ENCODE measurements at places on chromosomes 11 and 22.

DNA sequence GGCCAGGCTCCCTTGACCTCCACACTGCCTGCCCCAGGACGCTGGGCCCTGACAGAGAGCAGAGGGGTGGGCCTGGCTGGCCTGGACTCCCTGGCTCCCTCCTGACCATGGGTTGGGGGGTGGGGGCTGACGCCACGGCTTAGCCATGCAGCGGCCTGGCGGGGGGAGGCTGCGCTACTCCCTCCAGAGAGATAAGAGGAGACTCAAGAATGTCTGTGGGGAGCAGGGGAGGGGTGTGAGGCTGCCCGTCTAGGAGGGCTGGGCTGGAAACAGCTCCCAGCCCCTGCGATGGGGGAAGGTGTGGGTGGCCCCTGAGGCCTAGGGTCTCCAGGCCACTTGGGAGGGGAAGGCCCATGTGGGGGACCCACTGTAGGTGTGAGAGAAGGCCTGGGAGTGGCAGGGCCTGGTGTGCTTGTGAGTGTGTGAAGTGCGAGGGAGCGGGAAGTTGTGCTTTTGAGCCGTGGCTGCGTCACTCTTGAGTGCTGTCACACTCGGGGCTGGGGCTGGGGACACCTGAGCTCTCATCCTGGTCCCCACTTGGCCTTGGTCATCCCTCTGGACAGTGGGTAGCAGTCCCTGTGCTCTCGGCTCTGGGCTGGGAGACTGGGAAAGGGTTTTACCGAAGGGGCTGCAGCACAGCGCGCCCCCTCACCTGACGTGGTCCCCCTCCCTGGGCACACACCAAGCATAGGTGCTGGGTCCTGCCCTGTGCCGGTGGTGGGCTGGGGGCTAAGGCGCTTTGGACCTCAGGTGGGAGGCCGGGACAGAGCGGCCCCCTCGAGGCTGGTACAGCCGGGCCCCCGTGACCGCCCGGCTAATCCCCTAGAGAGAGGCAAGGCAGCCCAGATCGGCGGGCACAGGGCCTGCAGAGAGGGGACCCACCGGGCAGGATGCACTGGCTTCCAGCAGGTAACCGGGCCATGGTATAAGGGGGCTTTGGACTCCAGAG, 2.4 kb downstream of the MYRF start:
- H3K36me3 ChIP-seq: no peaks in the 10 kb centered on the region
- DNase-seq: no peak
- no peaks in the 10 kb centered on the region for H3K27me3 ChIP-seq
- no peak overlapping the region for H3K4me3 ChIP-seq
- H3K4me1 ChIP-seq: peaks cover 20% of the 10 kb centered on the region
- H3K27ac ChIP-seq: no peak overlapping the region

DNA sequence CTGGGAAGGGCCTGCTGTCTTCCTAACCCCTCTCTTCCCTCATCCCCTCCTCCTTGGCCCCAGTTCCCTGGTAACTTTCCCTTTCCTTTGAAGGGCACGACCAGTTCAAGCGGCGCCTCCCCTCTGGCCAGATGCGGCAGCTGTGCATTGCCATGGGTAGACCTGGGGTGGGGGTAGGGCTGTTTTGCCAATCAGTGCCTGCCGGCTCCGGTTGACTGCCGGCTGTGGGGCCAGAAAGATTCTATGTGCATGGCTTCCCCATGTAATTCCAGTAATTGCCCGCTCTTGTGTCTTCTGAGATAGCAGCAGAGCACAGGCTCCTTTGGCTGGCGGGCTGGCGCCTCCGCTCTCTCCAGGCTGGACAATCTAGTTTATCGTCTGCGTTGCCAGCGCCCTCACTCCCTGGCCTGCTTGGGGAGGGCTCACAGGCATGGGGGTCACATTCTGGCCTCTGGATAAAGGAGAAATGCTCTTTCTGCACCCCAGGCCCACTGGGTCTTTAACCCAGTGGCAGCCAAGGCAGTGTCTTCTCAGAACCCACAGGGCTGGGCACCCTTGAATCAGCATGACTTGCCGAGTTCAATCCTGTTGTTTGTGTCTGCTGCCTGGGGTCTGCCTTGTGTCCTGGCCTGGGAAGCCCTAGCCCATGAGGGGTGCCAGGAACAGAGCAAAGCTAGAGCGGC, 9.4 kb downstream of the SIDT2 start:
- no peak overlapping the region for H3K4me3 ChIP-seq
- peaks cover 25% of the 10 kb centered on the region for H3K4me1 ChIP-seq

GRCh38 chr11:15864026-15864805, 492.1 kb downstream of the SOX6 start:
- H3K4me1 ChIP-seq: no peaks in the 10 kb centered on the region
- H3K27ac ChIP-seq: no peak overlapping the region
- H3K36me3 ChIP-seq: no peaks in the 10 kb centered on the region
- DNase-seq: no peak

- H3K27ac ChIP-seq: no peak overlapping the region
- no peak overlapping the region for H3K4me3 ChIP-seq
- no peaks in the 10 kb centered on the region for H3K36me3 ChIP-seq
- no peak for DNase-seq
- H3K4me1 ChIP-seq: no peaks in the 10 kb centered on the region
Observed at GRCh38 chr11:134941326-134941725, 529.3 kb upstream of the B3GAT1 start.

DNA sequence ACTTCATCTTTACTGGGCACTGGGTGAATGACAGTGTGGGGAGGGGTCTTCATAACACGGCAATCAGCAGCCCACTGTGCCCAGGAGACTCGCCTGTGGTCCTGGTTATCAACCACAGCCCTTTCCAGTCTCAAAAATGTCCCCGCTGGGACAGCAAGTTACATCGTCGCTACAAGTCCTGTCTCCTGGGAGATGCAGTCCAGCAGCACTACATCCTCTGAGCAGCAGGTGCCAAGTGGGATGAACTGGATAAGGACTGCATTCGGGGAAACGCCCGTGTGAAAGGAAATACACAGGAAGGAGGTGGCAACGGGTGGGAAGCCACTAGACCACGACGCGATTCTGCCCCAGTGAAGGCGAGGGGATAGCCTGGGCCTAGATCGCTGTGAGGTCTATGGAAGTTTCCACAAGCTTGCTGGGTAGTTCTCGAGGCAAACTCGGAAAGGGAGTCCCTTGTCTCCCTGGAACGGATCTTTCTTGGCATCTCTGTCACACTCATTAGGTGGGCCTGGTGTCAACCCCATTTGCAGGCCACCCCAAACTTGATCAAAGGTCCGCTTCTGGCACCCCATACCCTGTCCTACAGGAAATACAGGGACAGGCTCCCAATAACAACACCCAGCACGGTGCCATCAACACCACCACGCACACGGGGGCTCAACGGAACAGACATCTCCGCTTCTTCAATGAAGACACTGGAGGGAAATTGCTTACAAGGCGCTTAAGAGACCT, 4.4 kb downstream of the ASCL2 start:
- H3K4me3 ChIP-seq: no peak overlapping the region
- H3K27me3 ChIP-seq: 0 out of 2 replicates have a peak, but pooled peaks cover 4% of the 10 kb centered on the region
- no peaks in the 10 kb centered on the region for H3K4me1 ChIP-seq
- H3K27ac ChIP-seq: no peak overlapping the region
- H3K36me3 ChIP-seq: no peaks in the 10 kb centered on the region

DNA sequence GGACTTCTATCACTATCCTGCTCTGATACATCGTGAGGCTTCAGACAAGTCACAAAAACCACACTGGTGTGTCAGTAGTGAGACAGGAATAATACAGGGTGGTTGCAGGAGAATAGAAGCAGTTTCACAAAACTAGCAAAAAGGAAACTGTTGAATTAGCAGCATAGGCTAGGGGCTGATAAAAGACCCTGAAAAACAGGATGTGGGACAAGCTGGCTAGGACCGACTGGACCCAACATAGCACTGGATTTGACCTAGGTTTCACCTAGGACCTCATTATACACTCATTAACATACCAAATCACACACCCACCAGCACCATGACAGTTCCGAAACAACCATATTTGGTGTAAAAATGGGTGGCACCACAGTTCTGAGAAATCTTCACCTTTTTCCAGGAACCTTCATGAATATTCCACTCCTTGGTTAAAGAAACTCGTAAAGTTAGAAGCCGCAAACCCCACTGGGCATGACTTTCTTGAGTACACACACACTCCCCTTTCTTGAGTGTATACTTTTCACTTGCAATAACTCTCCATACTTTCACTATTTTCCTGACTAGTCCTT, 76.2 kb downstream of the SLC1A2 start:
- peaks cover 12% of the 10 kb centered on the region for H3K4me1 ChIP-seq
- H3K36me3 ChIP-seq: no peaks in the 10 kb centered on the region
- H3K27ac ChIP-seq: no peak overlapping the region
- DNase-seq: no peak

DNA sequence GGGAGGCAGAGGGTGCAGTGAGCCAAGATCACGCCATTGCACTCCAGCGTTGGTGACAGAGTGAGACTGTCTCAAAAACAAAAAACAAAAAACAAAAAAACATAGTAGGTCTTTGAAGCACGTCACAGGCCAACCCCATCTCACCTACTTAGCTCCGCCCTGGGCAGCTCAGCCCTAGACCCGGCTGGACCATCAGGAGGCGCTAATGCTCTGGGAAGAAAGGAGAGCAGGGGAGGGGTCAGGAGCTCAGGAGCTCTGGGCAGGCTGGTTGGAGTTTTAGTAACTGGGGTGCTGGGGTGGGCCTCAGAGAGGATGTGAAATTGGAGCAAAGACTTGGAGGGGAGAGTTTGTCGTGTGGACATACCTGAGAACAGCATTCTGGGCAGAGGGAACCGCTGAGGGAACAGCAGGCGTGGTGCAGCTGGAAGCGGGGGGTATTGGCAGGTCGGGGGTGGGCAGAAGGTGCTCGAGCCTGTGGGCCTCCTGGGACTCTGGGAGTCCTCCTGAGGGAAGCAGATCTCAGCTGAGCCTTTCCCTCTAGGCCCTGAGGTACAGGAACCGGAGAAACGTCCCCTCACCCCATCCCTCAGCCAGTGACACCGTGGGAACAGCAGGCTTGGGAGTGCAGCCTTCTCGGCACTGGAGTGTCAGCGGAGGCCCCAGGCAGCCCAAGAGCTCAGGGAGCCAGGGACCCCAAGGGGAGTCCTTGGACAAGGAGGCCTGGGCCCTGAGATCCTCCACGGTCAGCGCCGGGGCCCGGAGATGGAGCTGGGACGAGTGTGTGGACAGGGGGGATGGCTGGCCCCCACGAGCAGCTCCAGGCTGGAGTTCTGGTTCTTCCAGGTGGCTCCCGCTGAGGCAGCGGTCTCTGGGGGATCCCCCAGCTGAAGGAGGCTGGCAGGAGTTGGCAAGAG, 2.2 kb upstream of the RPS6KA4 start:
- peaks cover 36% of the 10 kb centered on the region for H3K4me1 ChIP-seq
- no peaks in the 10 kb centered on the region for H3K27me3 ChIP-seq
- H3K27ac ChIP-seq: no peak overlapping the region
- DNase-seq: peak; percentile 79

GRCh38 chr11:72040491-72041363, 39.6 kb downstream of the NUMA1 start:
- H3K4me3 ChIP-seq: peak overlapping the region; percentile 67
- H3K27me3 ChIP-seq: no peaks in the 10 kb centered on the region
- peak; percentile 96 for DNase-seq
- peaks cover 42% of the 10 kb centered on the region for H3K4me1 ChIP-seq
- H3K27ac ChIP-seq: peak overlapping the region; percentile 83
- peaks cover 13% of the 10 kb centered on the region for H3K36me3 ChIP-seq

DNA sequence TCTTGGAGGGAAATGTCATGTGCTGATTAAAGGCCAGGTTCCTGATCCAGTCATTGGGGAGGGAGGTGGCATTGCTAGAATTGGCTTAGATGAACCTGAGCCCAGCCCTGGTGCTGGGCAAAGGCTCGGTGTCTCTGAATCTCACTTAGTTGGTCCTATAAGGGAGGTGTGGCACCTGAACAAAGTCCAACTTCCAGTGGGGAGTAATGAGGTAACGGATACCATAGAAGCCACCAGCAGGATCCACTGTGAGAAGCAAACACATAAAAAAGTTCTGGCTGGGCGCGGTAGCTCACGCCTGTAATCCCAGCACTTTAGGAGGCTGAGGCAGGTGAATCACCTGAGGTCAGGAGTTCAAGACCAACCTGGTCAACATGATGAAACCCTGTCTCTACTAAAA, 26.6 kb downstream of the PRDM11 start:
- no peaks in the 10 kb centered on the region for H3K27me3 ChIP-seq
